D341Med (cell line): ENCODE measurements at places on chromosomes 5 and 9.

DNA sequence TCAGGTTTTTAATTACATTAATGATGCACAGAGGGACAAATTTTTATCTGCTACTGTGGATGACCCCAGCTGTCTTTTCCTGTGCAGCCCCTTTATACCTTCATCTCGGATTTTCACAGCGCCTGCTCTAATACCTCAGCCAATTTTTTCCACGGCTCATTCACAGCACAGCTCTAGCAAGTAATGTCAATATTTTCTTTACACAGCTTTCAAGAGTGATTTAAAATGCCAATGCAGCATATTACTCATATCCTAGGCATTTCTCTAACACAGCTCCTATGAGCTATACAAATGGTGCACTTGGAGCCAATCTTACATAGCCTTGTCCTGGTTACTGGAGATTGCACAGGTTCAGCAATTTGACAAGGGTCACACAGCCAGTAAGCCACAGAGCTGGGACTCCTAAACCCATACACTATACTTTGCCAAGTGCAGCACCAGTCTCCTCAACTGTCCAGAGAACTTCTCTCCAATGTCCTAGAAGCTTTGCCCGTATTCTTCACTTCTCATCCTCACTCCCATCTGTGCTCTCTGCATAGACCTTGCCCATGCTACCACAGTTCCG, 661.8 kb downstream of the DTWD2 start:
- no peak for DNase-seq

GRCh38 chr5:68489556-68489955, 274.0 kb downstream of the PIK3R1 start:
- no peak for DNase-seq

DNA sequence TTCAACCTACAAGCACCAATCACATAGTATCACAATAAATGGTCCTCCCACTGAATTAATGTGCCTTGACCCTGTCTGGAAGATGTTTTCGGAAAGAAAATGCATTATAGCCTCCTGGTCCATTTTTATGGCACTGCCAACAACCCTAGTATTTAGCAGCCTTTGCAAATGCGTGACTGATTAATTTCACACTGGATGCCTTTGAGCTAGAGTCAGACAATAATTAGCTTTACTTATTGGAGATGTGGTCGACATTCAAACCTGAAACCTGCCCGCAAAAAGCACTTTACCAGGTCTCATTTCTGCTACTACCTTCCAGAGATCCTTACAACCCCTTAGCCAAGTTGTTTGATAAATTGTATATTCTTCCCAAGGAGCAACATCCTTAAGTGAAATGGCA, 119.3 kb upstream of the DPYSL3 start:
- DNase-seq: no peak

DNA sequence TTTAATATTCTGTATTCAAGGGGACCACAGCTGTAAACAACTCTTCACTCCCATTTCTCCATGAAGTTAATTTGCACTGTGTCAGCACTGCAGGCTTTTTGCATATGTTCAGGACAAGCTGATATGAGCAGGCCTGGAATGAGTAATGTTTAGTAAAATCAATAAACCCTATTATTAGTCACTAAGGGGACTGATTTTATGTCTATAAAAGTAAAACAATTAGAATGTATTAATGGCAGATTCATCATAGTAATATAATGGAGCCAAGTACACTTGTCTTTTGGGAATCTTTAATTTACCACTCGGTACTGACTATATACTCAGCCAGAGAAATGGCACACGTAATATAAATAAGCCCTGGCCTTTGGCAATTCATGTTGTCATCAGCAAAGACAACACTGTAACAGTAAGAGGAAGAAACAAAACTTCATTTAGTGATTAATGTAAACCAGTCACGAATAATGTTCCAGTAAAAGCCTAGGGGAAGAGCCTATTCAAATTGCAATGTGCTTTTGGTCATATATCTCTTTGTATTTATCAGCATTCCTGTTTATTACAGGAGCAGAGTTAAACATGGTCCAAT, 111.6 kb downstream of the ZNF608 start:
- no peak for DNase-seq

- DNase-seq: no peak
Measured at GRCh38 chr5:100889165-100889743, 13.8 kb downstream of the ST8SIA4 start.
